ENCODE measurements at places on chromosomes 2 and 18. TPM values are rescaled to one million over a fixed set of nuclear protein-coding genes. Genes with fewer than 3 reads are reported as not detected.
A peak's percentile ranks its signal among the peaks of the same experiment; 100 is the strongest.

DNA sequence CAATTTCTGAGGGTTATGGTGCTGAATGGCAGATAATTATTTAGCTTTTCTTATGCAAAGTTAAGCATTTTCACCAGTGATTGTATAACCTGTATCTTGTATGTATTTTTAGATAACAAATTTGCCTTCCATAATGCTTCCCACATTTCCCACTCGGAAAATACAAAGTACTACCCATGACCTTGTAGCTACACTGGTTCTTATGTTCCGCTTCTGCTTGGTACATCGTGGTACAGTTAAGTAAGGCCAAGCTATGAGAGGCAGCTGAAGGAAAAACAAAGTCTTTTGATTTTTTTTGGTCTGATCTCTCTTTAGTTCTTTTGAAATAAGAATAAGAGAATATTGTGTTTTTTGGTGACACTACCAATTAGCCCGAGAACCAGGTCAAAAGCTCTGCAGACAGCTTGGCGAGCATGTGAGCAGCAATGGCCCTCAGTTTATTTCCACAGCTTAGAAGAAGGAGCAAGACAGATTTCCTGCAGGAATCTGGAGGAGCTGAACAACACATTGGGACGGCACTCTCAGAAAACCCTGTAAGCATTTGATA, 26.8 kb downstream of the SH3YL1 start:
- no peak for DNase-seq

DNA sequence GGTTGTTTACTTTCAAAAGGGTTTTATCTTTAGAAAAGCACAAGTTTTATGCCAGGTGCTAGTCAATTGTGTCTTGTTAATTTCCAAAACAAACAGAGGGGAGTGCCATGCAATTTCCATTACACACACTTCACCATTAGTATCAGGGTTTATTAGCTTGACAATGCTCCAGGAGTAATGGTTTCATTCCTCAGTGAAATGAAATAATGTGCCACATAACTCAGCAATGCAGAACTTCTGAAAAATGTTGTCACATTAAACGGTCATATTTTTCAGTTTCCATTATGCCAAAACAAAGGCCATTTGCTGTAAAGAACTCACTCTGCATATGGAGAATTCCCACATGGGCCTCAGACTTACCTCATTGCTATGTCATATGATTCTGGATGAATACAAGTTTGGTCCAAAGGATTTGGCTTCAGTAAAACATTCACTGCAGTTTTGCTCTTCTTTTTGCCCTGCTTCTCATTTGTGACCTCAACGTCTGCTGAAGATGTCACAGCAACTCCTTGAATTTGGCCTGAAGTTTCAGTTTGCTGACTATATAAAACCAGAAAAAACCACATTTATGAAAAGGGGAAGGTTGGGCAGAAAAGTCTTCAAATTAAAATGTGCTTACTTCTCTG, 198.2 kb downstream of the SRBD1 start:
- DNase-seq: peak; percentile 18

DNA sequence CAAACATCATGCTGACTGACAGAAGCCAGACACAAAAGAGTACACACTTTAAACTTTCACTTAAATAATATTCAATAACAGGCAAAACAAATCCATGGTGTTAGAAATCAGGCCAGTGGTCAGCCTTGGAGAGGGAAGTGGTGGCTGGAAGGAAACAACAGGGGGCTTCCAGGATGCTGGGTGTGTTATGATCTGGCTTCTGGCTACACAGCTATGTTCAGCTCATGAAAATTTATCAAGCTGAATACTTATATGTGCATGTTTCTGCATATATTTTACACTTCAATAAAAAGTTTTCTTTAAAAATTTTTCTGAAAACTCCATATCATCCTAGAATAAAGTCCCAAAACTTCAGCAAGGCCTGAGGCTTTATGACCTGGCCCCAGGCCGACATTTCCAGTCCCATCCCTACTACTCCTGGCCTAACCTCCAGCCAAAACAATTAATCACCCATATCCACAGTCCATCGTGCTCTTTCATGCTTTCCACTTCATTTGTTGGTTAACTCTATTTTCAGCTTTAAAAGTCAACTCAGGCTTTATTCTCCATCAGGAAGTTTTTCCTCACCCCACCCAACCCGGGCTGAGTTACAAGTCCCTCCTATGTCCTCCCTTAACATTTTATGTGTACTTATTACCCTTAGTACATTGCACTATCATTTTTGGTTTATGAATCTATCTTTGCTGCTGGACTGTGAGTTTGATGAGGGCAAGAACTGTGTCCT, 27.9 kb upstream of the SPTBN1 start:
- DNase-seq: peak; percentile 56

DNA sequence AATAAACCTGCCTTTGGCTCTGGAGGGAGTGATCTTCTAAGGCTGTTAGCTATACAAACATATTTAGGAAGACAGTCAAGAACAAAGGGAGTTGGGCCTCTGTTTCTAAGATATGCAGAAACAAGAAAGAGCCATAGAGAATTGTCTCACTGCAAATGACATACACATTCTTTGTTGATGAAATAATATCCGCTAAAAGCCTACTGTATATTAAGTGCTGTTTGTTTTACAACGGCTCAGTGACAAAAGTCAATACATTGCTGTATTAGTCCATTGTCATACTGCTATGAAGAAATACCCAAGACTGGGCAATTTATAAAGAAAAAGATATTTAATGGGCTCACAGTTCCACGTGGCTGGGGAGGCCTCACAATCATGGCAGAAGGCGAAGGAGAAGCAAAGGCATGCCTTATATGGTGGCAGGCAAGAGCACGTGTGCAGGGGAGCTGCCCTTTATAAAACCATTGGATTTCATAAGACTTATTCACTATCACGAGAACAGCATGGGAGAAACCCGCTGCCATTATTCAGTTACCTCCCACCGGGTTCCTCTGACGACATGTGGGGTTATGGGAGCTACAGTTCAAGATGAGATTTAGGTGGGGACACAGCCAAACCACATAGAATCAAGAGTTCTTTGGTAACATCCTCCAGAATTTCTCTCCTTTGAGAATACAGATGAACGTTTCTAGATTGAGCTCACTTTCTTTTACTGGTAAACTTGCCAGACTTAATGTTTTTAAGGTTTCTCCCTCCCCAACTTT, 157.8 kb downstream of the PIK3C3 start:
- peak; percentile 11 for DNase-seq

DNA sequence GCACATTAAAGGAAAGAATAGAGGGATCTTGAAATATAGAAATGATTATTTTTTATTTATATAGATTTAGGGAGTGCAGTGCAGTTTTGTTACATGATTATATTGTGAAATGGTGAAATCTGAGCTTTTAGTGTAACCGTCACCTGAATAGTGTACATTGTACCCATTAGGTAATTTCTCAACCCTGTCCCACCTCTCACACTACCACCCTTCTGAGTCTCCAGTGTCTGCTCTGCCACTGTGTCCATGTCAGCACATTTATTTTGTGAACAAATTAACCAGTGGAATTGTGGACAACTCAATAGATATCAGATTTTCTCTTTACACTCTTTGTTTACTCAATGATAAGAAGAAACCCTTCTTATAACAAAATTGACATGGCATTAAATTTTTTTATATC, 24.2 kb downstream of the APLF start:
- no peak for DNase-seq

- no peak for DNase-seq
Measured at GRCh38 chr2:233462826-233463470, 103.6 kb downstream of the USP40 start.

- DNase-seq: no peak
Measured at GRCh38 chr2:5834501-5834900, 142.3 kb downstream of the SOX11 start.

DNA sequence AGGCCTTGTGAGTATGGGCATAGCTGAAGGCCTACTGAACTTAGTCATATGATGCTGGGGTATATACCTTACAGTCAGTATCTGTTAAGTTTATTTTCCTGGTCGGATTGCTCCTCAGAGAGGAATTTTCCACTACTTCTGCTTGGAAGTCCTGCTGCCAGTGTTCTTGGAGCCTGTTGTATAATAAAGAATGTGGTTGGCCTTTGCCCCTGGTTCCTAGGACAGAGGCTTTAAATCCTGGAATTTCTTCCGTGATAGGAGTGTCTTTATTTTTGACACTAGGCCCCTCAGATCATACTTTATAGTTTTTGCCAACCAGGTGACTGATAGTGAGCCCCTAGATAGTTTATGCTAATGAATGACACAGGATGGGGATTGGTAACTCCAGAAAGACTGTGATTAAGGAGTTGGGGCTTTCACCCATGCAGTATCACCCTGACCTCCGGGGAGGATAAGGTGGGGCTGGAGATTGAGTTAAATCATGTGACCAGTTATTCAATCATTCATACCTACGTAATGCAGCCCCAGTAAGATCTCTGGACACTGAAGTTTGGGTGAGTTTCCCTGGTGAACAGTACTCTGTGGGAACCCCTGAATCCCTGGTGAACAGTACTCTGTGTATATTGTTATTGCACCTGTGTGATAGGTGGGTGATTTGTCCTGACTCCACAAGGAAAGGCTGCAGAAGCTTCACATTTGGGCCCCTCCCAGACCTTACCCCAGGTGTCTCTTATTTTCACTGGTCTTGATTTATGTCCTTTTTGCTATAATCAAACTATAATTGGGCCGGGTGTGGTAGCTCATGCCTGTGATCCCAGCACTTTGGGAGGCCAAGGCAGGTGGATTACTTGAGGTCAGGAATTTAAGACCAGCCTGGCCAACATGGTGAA, 56.9 kb downstream of the COMMD1 start:
- no peak for DNase-seq

DNA sequence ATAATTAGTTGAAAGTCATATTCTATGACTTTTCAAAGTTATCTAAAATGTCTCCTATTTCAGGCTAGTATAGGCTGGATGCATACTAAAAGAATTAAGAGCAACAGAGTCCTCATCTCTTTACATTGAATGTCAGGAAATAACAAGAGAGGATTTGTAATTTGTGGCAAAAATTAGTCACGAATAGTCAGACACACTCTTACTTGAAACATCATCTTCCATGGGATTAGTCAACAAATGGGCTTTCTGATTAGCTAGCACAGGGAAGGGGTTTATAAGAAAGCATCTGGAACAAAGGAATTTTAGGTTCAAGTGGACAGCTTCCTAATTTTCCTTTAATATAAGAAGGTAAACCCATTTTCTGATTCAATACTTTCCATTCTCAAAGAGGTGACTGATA, 330.3 kb upstream of the MEX3C start:
- DNase-seq: no peak

DNA sequence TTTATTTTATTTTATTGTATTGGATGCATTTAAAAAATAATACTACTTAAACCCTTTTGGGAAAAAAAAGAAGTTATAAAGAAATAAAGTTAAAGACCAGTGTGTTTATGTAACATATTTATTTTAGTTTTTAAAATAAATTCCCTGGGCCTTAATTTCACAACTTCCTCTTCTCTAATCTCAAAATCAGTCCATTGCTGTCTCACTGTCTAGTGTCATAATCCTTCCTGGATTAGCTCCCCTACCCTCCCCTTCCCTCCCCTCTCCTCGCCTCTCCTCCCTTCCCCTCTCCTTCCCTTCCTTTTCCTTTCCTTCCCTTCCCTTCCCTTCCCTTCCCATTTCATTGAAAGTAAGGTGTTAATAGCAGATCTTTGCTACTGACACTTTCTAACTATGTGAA, 40.3 kb upstream of the ZEB2 start:
- DNase-seq: no peak

DNA sequence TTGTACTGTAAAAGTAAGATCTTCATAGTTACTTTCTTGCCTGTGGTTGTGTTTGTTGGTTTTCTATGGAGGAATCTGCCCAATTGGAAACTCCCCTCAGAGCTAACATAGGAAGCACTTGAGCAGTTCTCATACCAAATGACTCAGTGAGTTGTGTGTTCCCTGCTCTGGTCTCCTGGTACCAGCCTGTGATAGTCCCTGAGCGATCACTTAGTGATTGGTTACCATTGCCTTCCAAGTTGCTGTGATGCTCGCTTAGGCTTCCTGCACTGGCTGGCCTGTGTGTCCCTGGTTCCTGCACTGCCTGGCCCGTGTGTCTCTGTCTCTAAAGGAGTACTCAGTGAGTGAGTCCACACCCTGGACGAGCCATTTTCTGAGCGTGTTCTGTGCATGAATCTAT, 133.0 kb downstream of the MAP4K4 start:
- peak; percentile 79 for DNase-seq

DNA sequence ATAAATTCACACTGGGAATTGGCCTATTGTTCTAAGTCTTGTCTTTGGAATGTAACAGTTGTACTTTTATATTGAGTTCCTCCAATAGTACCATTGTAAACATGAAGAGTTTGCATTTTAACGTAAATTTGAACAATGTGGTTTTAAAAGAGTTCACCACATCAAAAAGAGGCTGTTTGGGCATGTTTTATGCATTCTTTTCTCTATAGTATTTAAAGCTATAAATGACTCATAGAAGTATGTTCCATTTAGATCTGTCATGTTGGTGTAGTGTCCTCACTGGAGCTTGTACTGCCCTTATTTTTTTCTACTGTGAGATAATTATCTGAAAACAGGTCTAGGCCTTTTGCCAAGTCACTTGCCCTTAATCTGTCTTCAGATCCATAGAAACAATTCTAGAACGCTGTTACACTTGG, 141.9 kb downstream of the RHBDD1 start:
- peak; percentile 64 for DNase-seq

DNA sequence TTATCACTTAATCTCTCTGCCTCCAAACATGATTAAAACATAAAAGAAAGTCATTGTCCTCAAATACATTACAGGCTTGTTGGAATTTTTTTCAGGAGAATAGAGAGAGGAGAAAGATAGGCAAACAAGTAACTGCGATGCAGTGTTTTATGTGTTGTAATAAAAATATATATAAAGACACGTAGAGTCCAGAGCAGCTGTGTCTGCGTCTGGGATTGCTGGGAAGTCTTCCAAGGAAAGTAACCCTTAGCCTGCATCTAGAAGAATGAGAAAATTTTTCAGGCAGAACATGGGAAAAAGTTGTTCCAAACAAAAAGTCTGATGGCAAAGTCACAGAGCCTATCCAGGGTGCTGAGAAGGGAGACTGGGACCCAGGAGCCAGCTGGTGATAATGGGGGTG, 91.8 kb upstream of the ST6GAL2 start:
- no peak for DNase-seq

GRCh38 chr2:148876202-148876594, 1.2 kb downstream of the KIF5C start:
- DNase-seq: no peak

- DNase-seq: no peak
Measured at GRCh38 chr2:138493334-138493733, 8.2 kb upstream of the SPOPL start.

DNA sequence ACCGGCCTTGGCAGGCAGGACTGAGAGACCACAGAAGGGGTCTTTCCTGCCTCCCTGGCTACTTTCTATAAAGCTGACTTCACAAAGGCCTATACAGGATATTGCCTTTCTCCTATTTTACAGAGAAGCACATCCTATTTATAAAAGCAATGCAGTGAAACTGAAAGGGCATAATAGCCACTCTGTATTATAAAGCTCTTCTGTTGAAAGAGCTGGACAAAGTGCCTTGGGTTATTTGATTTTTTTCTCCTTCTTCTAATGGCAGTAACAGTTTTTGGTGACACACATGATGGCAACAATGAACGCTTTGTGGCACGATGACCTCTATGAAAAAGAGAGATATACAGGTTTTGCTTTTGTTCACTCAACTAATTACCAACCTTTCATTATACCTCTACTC, 281.1 kb downstream of the ZNF516 start:
- DNase-seq: no peak

GRCh38 chr2:107002735-107003134, 116.8 kb upstream of the ST6GAL2 start:
- no peak for DNase-seq

CAPN14 gene
- total RNA-seq: not detected

COA5 gene
- total RNA-seq: 32.7 TPM

GPR155 gene
- total RNA-seq: 3.4 TPM

ZSWIM2 gene
- total RNA-seq: not detected

PTMA gene
- 301 TPM for total RNA-seq

PTPRN gene
- total RNA-seq: 50.5 TPM

PRR30 gene
- not detected for total RNA-seq

CROCC2 gene
- total RNA-seq: under 0.01 TPM

IL36RN gene
- not detected for total RNA-seq
